GM23248 (cell line): ENCODE measurements at places on chromosomes 6 and 20.

DNA sequence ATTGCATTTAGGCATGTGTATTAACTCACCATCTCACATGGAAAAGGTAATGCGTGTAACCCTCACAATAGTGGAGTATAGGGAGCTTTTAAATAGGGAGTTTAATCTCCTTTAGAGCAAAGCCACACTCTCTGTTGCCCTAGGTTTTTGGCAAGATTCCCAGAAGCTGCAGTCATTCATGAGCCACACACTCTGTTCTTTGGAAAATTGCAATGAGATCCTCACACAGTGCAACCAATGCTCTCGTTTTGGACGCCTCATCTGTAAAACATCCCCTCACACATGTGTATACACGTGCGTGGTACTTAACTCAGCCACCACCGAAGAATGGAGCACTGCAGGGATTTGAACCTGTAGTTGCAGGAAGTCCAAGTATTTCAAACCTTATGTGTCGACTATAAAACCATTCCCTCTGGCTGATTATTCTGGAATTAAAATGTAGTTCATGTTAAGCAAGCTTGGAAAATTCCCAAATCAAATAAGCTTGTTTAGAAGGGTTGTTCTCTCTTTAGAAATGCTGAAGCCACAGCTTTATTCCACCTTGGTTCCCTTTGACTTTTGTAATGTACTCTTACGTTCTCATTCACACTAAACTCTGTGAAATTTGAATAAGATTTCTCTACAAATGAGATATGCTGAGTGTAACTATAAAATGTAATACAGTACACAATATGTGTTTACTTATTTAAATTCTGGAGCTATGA is 489.8 kb upstream of the MANEA start:
- peak; percentile 90 for DNase-seq

- no peak for DNase-seq
Observed at GRCh38 chr6:3388786-3389185, 68.1 kb downstream of the SLC22A23 start.

DNA sequence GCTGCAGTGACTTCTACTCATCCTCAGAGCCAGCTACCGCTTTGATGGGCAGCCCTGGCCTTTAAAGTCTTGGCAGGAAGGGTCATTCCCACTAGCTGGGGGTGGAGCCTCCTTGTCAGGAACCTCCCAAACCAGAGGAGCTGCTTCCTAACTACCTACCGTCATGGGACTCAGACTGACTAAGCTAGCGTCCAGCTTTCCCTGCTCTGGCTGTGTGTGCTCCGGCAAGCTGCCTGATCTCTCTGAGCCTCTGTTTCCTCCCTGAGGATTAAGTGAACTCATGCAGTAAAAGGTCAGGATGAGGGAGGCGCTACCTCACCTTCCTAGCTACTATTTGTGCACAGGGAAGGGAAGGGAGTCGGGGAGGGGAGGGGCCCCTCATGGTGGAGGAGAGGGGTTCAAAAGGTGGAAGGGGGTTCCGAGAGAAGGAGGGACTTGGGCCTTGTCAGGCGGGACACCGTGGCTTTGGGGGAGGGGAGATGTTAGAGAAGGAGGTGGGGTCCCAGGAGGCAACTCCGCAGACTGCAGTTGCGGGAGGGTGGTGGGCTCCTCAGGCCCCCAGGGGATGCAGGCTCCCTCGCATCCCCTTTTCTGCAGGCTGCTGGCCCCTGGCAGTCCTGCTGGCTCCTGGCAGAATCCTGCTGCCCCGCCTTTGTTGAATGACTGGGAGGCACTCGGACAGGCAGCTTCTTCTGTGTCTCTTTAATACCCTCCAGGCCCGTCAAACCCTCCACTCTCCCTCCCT is 9.8 kb downstream of the DUSP15 start:
- peak; percentile 64 for DNase-seq

DNA sequence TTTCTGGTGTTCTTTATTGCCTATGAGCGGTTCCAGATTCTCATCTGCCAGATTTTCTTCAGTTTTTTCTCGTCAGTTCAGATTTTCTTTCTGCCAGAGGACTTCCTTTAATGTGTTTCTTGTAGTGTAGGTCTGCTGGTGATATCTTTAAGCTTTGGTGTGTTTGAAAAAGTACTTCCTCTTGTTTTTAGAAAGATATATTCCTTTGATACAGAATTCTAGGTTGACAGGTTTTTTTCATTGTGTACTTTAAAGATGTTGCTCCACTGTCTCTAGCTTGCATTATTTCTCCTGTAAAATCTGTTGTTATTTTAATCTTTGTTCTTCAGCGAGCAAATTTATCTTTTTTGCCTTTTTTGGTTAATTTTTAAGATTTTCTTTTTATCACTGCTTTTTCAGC is 36.9 kb downstream of the ASXL1 start:
- no peak for DNase-seq

DNA sequence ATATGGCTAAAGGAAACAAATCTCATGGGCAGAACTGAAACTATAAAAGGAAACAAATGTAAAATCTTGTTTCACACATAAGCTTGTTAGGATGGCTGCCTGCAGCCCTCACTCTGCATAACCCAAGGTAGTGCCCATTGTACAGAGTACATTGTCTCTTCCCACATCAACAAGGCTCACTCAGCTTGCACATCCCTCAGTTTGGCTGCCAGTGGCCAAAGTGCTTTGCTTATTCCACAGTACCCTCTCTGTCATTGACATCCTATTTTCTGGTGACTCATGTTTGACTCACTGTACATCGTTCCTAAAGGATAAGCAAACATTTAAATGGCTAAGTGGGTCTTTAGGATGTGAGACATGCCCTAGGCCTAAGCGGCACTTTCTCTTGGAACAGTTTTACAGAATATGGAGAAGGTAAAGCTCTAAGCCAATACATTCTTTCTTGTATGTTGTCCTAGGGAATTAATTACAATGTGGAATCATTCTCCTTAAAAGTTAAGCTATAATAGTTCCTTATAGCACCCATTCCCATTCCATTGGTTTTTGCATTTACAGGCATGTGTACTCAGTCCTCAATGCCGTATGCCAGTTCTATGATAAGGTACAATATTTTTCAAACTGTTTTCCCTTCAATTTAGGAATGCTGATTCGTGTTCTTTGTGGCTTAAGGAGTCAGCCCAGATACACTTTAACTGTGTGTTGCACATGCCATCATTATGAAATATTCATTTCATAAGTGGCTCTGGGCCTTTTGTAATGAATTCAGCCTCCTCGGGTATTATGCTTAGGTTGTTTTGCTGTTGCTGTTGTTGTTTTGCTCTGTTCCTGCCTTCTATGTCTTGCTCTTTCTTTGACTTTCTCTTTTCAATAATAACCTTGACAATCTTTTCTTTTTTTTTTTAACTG is 5.5 kb downstream of the ANKEF1 start:
- peak; percentile 73 for DNase-seq

- DNase-seq, result no peak
Observed at GRCh38 chr6:111782192-111782809, 91.0 kb downstream of the FYN start.

- DNase-seq, result no peak
Observed at GRCh38 chr20:15069355-15069754, 731.9 kb upstream of the FLRT3 start.

GRCh38 chr20:37896932-37897548 is 5.9 kb upstream of the VSTM2L start:
- DNase-seq, result no peak

GRCh38 chr6:11804135-11804534 is 25.5 kb upstream of the ADTRP start:
- DNase-seq, result no peak

GRCh38 chr6:5282191-5282623 is 20.9 kb downstream of the FARS2 start:
- no peak for DNase-seq

DNA sequence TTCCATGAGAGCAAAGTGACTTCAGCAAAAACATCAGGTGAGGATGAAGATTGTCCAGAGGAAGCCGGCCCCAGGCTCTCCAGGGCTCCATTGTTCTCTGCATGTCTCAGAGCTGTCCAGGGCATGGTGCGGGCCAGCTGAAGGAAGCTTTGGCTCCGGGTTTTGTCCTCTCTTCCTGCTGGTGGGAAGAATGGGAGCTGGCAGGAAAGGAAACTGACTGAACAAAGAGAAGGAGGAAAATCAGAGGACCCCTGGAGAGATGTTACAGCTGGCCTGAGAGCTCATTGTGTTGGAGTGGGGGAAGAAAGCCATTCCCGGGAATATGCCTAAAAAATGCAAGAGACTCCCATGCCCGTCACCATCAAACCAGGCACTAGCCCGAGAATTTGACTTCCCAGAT is 27.1 kb downstream of the PRND start:
- DNase-seq, result no peak

DNA sequence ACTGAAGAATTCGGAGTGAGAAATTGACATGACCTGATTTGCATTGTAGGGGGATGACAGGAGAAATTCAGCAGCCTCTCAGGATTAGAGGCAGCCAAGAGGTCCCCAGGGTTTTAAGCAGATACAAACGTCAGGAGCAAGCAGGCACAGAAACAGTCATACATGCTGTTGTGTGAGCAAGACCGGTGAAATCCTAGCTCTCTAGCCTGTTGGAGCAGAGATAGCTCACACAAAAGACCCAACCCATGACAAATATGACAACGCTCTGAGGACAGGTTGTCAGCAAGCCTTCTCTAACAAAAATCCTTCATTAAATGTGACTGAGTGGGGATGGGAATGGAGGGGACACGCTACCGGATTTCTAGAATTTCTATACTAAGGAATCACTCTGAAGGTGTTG is 23.0 kb upstream of the AKAP12 start:
- no peak for DNase-seq

DNA sequence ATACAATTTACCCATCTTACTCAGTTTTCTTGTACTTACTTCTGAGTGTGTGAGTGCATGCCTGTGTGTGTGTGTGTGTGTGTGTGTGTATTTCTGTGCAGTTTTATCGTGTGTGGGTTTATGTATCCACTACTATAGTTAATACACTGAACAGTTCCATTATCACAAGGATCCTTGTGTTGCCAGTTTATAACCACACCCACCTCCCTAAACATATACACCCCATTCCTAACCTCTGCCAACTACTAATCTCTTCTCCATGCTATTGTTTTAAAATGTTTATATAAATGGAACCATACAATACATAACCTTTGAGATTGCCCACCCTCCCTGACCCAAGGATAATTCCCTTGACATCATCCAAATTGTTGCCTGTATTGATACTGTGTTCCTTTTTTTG is 18.7 kb downstream of the POFUT1 start:
- no peak for DNase-seq

GRCh38 chr20:14117768-14118167 is 122.5 kb downstream of the MACROD2 start:
- peak; percentile 7 for DNase-seq

DNA sequence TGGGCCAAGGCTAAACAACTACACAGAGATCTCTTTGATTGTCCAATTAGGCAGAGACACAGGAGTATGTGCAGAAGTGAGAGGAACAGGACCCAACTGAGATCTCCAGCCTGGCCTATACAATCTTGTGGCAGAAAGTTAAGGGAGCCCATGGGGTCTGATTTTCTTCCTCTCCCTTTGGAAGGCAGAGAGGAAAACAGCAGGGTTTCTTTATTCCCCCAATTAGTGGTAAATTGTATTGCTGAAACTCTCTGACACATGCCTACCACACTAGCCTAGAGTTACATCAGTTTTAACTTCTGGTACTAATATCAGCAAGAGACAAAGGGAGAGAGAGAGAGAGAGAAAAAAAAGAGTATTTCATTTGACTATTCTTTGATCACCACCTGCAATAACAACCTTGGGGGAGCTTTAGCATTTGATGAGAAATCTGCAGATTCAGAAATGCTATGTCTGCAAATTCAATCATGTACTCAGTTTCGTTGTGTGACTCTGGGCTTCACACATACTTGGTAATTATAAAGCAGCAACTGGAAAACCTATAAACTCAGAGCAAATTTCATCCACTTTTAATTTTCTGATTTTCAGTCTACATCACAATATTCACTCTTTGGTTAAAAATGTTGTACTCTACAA is 260.3 kb upstream of the SPTLC3 start:
- no peak for DNase-seq

- no peak for DNase-seq
Observed at GRCh38 chr6:79717989-79718388, 86.9 kb downstream of the SH3BGRL2 start.
